ENCODE measurements at places on chromosomes 11 and 22.

DNA sequence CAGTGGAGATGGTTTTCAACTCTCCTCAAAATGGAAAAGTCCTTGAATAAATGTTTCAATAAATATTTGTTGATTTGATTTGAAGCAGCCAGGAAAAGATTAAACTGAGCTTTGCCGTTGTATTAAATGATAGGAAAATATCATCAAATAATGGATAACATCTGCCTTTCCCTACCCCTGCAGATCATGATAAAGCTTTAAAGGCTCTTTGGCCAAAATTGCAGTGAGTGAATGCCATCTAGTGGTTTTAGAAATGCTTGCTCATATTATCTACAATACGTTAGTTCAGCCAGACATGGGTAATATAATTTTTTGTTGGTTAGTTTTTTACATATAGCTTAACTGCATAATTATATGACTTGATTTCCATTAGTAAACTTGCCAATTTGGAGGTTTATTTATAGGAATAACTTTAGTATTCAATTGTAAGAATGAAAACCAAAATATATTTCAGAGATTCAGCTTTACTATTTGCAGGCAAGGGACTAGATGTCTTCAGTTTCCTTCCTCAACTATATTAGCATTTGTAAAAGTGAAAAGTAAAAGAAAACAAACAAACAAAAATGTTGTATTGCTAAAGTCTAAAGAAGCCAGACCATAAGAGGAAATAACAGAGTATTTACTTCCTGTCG, 159.2 kb downstream of the MSANTD4 start:
- no peak for DNase-seq

- DNase-seq = no peak
These were observed 76.0 kb upstream of the WNT7B start for GRCh38 chr22:46052801-46053562.

- DNase-seq = no peak
These were observed 651.0 kb upstream of the B3GAT1 start for GRCh38 chr11:135062994-135063393.

GRCh38 chr11:107770551-107770951, 58.7 kb upstream of the SLN start:
- no peak for DNase-seq

DNA sequence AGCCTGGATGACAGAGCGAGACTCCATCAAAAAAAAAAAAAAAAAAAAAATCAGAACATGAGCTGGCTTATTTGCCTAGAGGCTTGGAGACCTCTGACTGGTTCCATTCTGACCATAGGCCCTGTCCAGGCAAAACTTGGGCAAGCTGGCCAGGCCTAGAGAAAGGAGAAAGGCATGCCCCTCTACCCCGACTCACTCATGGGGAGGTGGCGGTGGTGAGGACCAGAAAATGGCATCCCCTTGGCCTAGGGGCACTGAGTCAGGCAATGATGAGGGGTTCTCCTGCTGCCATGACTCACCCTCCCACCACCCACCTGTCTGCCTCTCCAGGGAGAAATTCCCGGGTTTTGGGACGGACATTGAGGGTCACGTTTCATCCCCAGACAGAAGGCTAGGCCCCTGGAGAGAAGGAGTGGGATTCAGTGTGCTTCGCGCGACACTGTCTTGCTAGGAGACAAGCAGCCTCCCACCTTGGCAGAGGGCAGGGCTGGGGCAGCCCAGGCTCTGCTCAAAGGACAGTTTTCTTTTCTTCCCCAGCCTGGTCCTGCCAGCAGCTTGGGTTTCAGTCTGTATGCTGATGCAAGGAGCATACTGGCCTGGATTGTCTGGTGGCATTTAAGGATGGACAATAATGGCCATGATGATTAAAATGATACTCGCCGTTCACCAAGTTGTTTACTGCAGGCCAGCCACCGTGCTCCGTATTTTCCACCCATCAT, 17.2 kb downstream of the TOB2 start:
- no peak for DNase-seq

- no peak for DNase-seq
These were observed 11.0 kb upstream of the PTPN5 start for GRCh38 chr11:18802381-18803257.

DNA sequence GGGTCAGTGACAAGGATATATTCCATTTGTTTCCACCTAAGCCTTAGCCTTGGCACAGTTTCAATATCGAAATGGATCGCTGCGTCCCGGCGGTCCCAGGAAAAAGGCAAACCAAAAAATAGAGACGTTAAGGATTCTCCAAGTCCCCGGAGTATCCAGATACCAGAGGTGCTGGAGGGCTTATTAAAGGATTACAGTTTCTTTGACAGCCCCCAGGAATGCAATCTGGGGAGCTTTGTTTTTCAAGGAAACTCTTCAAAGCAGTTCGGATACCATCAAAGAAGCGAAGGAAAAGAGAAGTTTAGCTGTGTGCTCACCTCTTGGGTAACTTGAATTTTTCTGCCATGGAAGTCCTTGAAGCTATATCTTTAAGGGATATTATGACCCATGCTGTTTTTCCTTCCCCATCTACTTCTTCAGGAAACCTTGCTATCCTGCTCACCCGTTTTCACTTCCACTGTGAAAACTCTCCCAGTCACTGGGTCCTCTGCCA, 600 bp upstream of the GPR83 start:
- no peak for DNase-seq

DNA sequence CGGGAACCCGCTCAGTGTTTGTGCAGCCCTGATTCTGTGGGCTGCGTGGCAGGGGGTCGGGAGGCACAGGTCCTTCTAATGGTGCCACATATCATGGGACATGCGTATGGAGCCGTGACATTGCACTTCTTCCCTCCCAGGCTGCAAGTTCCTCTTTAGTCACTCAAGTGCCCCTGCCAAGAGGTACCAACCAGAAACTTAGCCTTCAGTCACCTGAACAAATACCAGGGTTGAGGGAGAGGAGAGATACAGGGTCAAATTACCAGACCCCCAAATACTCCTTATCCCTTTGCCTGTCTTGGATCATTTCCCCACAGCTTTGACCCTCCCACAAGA, 209.1 kb downstream of the BUD13 start:
- no peak for DNase-seq

DNA sequence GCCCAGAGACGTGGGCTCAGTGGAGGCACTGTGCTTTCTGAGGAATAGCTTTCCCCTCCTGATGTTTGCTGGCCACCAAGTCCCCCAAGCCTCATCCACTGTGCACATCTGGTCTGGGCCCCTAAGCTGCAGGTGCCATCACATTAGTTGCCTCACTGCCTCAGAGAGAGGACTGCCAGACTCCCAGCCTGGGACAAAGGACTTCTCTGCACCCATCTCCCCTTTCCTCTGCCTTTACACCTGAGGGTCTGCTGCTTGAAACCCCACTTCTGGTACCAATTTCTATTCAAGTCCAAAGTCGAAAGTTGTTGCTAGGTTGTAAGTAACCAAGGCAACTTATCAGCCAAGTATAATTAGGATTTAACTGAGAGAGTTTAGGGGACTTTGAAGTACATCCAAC, 3.7 kb upstream of the LZTR1 start:
- DNase-seq = no peak

DNA sequence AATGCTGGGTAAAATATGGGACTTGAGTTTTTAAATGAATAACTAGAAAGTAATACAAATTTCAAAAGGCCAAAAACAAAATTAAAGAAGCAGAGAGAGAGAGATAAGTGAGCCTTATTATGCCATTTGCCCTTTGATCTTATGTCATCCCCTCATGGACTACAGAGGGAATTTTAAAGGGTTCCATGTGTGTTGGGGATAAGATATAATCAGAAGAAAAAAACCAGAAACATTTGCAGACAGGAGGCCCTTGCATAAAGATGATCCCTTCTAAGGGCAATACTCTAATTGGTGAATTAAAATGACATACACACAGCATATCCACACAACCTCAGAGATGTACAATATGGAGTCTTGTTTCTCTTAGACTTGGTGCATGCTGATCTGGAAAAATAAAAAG, 406.6 kb upstream of the LARGE1 start:
- no peak for DNase-seq

GRCh38 chr11:57900320-57900719, 123.4 kb upstream of the OR9Q1 start:
- no peak for DNase-seq

DNA sequence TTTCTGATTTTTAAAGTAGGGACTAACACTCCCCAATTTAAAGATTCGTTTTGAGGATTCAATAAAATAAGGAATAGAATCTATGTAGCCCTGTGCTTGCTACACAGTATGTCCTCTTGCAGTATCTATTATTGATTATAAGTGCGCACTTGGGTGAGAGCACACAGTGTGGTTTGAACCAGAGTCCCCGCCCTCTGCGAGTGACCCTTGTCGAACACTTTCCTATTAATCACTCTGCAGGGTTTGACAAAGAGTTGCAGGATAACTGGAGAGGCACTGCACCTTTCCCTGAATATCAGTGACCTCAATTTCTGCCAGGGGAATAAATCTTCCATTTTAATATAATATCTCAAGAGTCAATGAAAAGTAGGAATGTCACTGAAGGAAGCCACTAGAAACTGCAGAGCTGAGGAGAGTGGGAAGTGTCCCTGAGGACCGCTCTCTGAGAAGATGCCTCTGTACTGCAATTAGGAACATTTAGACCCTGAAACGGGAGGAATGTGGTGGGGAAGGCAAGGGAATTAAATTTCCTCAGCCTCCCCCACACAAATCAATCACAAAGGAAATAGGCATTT, 182.2 kb downstream of the MAML2 start:
- no peak for DNase-seq

DNA sequence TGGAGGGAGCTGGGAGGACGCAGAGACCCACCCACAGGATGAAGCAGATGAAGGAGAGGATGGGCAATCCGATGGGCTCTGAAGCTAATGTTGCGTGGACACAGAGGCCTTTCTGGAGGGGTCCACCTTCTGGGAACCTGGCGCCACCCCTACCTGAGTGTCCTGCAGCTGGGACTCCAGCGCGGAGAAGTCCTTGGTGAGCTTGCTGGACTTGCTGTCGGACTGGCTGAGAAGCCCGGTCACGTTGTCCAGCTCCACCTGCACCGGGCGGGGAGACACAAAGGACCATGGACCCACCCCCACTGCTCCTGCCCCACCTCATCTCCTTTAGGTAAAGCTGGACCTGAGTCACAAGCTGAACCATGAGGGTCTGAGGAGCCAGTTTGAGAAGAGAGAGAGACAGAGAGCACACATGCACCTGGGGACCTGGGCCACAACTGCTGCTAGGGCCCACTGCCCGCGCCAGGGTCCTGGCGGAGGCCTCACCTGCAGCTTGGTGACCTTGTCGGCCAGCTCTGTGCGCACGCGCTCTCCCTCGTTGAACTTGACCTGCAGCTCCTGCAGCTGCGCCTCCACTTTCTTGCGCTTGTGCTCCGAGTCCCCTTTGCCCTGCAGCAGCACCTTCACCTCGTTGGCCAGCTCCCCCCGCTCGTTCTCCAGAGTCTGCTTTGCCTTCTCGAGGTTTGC, 40.8 kb downstream of the APOL1 start:
- DNase-seq = no peak

- DNase-seq = no peak
These were observed 77.7 kb downstream of the C22orf31 start for GRCh38 chr22:28983788-28984441.

GRCh38 chr11:125258291-125259032, 93.9 kb downstream of the PKNOX2 start:
- DNase-seq = no peak

GRCh38 chr11:83720675-83721074, 434.5 kb upstream of the CCDC90B start:
- DNase-seq = no peak

- no peak for DNase-seq
These were observed 25.3 kb upstream of the PRR5 start for GRCh38 chr22:44676441-44677352.

Measured in effector CD8-positive, alpha-beta T cell (primary cell).